ENCODE measurements at places on chromosomes 16 and 17.
A peak's percentile ranks its signal among the peaks of the same experiment; 100 is the strongest.

- no peak for DNase-seq
These were observed 18.4 kb downstream of the NPIPA1 start for GRCh38 chr16:14955546-14956231.

- no peak for DNase-seq
These were observed 21.8 kb downstream of the ITGB3 start for GRCh38 chr17:47275245-47275984.

- DNase-seq: no peak
These were observed 21.0 kb upstream of the RBFOX3 start for GRCh38 chr17:79631640-79632431.

- DNase-seq: no peak
These were observed 541.9 kb upstream of the CDH11 start for GRCh38 chr16:65663774-65664173.

DNA sequence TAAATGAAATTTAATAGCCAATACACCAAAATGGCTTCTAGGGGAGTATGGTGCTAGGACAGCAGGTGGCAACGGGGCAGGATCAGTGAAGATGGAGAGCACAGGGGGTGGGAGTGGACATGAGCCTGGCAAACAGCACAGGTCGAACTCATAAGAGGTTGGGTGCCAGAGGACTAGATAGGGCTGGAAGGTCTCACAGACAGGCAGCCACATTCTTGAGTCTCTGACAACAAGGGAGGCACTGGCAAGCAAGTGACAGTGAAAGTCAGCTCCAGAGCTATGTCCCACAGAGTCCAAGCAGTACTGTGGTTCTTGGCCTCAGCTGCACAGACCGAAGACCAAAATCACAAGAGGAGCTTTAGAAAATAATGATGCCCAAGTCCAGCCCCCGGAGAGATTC, 61.2 kb downstream of the USP31 start:
- no peak for DNase-seq

DNA sequence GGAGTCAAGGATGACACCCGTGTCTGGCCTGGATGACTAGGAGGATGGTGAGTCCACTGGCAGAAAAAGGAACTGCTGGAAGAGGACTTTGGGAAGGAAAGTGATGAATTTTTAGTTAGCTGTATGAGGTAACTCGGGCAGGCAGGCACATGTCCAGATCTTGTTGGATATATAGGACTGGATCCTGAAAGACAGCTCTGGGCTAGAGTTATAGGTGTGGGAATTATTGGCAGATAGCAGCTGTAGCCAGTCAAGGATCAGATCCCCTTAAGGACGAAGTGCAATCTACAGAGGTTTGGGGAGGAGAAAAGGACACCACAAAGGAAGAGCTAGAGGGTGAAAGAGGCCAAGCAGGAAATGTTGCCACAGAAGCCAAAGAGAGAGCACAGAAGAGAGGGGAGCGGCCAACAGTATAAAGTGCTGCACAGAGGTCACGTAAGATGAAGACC, 10.1 kb downstream of the CYB5D1 start:
- no peak for DNase-seq

GRCh38 chr17:41678907-41679739, 9.6 kb upstream of the EIF1 start:
- peak; percentile 80 for DNase-seq

DNA sequence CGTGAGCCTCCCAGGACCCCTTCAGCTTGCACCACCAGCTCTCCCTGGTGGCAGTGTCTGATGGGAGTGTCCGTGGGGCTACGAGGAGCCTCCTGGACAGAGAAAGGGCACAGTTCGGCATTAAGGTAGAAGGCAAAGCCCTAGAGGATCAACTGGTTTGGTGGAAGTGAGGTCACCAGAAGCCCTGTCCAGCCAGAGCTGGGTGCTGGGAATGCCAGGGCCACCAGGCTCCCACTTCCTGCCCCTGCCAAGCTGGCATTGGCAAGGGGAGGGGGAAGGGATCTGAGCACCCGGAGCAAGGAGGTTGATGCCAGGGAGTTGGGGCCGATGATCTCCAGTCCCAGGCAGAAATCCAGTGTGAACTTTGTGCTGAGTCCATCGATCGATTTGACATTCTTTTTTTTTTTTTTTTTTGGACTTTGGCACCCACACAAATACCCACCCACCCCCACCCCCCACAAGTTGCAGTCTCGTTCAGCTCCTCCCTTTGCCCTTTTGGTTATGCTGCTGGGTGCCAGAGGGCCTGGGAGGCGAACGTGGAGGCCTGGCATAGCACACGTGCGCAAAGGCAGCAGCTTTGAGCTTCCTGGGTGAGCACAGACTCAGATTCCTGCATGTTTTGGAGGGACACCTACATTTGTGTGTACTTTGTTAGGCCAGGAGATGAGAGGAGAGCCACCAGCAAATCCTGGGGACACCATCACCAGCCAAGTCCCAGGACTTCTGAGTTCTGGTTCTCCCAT, 2.1 kb downstream of the NHERF1 start:
- DNase-seq: no peak

GRCh38 chr17:66843627-66844026, 8.7 kb downstream of the CACNG5 start:
- DNase-seq: no peak

- DNase-seq: no peak
These were observed 12.5 kb downstream of the ABCA5 start for GRCh38 chr17:69314246-69315065.

- DNase-seq: no peak
These were observed 25.0 kb upstream of the KCNJ16 start for GRCh38 chr17:70049801-70050591.

GRCh38 chr17:77741109-77741508, 217.4 kb upstream of the TNRC6C start:
- DNase-seq: no peak

GRCh38 chr17:41464682-41465081, 2.5 kb downstream of the KRT32 start:
- DNase-seq: peak; percentile 50

DNA sequence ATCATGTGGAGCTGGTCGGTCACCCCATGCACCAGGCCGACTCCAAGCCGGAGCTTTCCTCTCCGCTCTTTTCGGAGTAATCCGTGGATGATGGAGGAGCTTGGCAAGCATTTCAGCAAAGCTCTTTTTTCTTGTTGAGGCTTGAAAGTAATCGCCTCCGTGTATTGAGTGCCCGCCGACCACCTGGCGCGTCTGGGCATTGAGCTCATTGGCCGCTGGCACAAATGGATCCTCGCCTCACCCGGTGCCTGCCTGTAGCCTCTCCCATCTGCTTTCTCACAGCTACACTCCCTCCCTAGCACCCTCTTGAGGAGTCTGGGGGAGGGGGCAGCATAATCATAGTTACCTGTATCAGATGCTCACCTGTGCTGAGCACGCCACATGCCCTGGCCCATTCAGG, 148.9 kb downstream of the CMIP start:
- no peak for DNase-seq

GRCh38 chr17:77354670-77355455, 214.1 kb downstream of the SEC14L1 start:
- peak; percentile 65 for DNase-seq

DNA sequence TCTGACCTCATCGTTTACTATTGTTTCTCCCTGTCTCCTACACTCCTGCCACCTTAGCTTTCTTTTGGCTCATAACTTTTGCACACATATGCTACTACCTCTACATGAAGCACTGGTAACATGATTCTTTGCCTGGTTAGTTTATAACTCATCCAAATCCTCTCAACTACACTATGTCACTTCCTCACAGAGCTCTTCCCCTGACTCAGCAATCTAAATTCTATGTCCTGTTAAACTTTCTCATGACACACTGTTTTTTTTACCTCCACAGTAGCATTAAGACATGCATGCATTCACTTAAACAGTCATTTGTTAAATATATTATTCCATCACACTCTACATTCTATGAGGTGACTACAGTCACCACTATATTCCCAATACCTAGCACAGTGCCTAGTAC, 19.7 kb downstream of the APPBP2 start:
- no peak for DNase-seq

DNA sequence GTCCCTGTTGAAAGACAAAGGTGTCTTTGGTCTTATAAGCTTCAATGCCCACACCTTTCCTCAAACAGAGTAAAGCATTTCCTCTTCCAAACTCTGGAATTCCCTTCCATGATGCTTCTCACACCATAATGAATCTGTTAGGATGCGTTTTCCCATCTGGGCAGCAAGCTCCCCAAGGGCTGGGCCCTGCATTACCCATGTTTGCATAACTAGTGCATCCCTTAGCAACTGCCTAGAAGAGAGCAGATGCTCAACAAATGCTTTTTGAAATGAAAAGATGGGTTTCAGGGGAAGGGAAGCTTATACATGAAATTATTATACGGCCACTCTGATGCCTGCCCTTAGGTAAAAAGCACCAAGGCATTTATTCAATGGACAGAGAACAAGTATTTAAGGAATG, 124.5 kb upstream of the CCL2 start:
- DNase-seq: no peak

GRCh38 chr16:27408012-27408601, 6.1 kb downstream of the IL21R start:
- DNase-seq: no peak

DNA sequence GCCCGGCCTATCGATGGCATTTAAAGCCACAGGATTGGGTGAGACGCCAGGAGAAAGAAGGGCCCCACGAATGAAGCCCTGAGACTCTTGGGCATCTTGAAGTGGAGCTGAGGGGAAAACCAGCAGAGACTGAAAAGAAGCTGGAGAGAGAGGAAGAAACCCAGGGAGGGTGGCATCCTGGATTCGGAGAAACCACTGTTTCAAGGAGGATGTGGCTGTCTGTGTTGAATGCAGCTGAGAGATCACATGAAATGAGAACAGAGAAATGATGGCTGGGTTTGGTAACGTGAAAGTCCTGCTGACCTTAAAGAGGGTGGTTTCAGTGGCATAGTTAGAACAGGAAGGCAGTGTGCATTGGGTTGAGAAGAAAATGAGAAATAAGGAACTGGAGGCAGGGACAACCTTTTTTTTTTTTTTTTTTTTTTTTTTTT, 3.8 kb downstream of the TNFSF12 start:
- DNase-seq: no peak

- no peak for DNase-seq
These were observed 871.6 kb upstream of the GOT2 start for GRCh38 chr16:59605706-59606105.

DNA sequence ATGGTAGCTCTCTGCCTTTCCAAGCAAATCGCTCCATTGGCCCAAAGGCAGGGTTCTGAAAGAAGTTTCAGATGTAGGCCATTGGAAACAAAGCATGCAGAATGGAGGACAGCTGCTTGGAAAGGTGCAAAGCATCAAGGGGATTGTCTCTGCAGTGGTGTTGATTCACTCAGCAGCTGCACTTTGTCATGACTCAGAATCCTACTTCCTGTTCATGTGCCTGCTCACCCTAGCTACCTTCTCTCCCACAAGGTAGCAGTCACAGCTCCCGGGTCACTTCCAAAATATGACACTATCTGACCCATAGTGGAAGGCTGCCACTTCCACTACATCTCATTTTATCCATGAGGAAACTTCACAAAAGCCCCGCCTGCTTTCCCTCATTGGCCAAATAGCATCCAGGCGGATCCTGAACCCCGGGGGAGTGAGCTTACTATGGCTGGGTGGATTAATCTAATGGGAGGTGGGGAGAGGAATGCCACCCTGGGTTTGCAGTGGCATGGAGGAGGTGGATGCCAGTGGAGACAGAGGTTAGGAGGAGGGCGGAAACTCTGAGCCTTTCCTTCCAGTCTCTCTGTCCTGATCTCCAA, 74.7 kb upstream of the NKD1 start:
- DNase-seq: no peak

- DNase-seq: no peak
These were observed 179.6 kb upstream of the TNRC6C start for GRCh38 chr17:77778636-77779489.

DNA sequence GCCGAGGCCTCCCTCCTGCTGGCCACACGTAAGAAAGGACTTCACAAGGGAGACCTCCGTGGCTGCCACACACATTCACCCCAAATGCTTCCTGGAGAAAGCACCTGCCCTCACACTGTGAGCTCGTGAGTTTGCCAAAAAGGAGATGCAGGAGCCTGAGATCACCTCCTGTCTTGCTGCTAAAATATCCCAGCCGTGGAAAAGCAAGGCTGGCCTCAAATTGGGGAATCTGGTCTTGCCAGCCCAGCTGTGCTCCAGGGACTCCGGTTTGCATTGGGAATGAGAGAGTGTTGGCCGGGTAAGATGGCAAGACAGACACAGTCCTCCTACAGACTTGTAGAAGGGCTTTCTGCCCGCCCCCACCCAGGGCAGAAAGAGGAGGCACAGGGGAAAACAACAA, 13.8 kb downstream of the RBFOX3 start:
- no peak for DNase-seq

DNA sequence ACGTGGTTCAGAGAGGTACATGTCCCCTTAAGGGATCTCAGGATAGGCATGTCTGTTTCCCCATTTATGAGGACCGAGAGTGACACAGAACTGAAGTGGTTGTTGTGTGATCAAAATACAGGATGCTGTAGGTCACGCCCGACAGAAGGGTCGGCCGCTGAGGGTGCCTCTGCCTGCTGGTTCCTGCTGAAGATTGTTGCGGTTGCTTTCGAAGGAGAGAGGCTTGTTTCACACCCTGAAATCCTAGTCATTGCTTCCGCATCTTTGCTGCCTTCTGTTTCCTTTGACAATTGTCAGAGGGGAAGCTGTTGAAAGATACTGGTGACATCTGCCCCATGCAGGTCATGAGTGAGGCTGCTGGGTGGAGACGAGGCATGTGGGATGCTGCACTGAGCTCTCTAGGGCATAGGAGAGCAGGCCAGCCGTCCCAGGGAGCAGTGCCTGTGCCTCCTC, 3.8 kb upstream of the NAT9 start:
- no peak for DNase-seq

GRCh38 chr17:45896803-45897693, 2.7 kb downstream of the MAPT start:
- peak; percentile 63 for DNase-seq

GRCh38 chr17:14864127-14864526, 401.0 kb downstream of the PMP22 start:
- no peak for DNase-seq

DNA sequence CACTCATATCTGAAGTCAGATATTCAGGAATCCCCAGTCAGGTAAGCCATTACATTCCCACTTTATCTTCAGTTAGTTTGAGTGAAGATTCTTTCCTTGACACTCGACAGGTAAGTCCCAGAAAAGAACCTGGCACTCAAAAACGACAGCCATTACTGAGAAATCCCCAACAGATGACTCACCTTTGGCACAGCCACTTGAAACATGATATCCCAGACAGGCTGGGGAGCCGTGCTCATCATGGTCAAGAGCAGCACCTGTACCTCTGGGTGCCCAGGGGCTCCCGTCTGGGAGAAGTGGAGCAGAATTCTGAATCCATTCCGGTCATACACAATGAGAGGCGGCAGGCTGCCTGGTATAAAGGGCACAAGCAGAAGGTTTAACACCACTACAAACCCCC, 16.8 kb upstream of the COG7 start:
- peak; percentile 58 for DNase-seq

GRCh38 chr16:11712122-11712521, 30.5 kb downstream of the TXNDC11 start:
- DNase-seq: no peak

GRCh38 chr16:56289862-56290261, 98.6 kb downstream of the GNAO1 start:
- DNase-seq: no peak

Data from A549 (cell line).